Kidney epithelial cell (primary cell): ENCODE measurements at places on chromosomes 16 and 17.

DNA sequence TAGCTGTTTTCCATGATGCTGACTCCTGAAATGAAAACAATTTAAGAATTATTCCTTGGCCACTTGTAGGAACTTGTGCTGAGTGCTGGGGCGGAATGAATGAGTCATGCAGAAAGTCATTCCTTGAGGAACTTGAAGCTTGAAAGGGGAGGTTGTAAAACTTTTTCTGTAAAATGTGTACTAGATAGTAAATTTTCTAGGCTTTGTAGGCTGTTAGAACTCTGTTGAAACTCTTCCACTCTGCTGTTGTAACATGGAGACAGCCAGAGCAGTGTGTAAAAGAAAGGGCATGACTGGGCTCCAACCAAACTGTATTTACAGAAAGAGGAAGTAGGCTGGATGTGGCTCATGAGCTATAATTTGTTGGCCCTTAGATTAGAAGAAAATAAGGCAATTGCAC, 46.1 kb downstream of the ABCA8 start:
- DNase-seq, result peak; percentile 94

GRCh38 chr16:89367538-89367915, 122.8 kb downstream of the ANKRD11 start:
- DNase-seq, result no peak

DNA sequence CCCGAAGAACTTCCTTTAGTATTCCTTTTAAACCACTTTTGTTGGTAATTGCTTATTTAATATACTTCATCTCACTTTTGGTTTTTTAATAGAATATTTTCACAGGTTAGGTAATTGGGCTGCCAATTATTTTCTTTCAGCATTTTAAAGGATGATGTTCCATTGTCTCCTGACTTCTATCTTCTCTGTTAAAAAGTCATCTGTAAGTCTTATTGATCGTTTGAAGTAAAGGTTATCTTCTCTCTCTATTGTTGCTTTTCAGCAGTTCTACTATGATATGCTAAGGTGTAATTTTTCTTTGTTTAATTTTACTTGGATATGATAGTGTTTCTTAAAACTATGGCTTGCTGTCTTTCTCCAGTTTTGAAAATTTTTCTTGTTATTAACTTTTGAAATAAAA, 307.5 kb downstream of the MAP2K4 start:
- no peak for DNase-seq

GRCh38 chr17:41464173-41464572, 3.0 kb downstream of the KRT32 start:
- no peak for DNase-seq

DNA sequence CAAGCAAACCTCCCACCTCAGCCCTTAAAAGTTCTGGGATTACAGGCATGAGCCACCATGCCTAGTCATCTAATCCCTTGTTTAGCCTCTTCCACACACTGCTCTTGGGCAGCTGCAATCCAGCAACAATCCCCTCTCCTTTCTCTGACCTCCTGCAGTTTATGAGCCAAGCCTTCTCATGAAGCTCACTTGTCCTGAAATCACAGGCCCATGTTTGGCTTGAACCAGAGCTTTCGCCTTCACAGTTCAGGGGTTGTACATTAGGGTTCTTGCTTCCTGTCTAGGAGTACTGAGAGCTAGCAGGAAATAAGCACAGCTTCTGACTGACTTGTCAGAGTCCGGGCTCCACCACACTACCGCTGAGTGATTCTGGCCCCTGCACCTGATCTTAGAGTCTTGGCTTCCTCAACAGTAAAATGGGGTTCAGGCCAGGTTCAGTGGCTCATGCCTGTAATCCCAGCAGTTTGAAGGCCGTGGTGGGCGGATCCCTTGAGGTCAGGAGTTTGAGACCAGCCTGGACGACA, 16.3 kb downstream of the ERAL1 start:
- no peak for DNase-seq

DNA sequence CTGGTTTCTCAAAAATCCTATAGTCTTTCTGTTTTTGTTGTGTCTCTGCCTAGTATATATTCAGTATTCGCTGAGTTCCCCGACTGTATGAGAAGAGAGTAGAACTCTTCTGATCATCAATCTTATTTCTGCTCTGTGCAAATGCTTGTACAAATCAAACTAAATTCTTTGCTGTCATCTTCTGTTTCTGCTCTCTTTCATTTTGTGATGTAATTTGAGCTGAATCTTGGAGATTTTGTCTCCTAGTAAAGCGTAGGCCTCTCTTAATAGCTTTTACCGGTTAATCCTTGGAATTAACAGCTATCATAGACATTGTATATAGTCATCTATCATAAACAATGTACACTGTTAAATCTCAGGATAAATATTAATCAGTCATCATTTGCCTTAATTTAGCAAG, 61.9 kb downstream of the OMG start:
- no peak for DNase-seq

DNA sequence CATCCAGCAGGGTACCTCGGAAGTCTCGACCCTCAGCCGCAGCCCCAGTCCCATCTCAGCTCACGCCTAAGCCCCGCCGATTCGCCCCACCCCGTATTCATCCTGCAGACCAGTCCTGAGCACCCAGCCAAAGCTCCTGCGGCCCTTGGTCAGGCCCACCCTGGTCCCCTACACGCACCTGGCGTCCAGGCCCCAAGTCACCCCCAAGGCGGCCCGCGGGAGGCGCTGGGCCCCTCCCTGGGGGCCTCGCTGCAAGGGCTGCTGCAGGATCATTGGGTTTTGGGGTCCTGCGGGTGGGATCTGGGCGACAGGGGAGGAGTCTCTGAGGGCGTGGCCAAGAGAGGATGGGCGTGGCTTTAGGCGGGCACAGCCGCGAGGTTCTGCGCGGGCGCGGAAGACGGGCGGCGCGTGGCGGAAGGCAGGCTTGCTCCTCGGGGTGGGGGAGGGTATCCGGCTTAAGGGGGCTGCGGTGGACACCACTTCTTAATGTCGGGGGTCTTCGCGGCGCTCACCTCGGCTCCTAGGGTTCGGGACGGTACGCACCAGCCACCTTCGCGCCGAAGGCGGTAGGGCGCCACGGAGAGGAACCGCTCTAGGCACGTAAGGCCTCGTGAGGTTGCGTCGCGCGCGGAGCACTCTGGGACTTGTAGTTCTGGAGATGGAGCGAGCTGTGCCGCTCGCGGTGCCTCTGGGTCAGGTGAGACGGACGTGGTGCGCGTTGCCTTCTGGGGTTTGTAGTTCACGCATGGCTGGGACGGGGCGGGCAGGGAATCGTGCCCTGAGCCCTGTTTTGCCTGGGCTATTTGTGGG, at the start of the genes HCFC1R1 and THOC6:
Gene HCFC1R1, minus strand, starts transcription at position 274 of the 810 bp plus-strand sequence. Its CDS starts 1 bp downstream, at position 273.
Gene THOC6, plus strand, starts transcription at position 367 of the 810 bp plus-strand sequence. Its CDS starts 292 bp downstream, at position 659.
- peak; percentile 93 for DNase-seq

DNA sequence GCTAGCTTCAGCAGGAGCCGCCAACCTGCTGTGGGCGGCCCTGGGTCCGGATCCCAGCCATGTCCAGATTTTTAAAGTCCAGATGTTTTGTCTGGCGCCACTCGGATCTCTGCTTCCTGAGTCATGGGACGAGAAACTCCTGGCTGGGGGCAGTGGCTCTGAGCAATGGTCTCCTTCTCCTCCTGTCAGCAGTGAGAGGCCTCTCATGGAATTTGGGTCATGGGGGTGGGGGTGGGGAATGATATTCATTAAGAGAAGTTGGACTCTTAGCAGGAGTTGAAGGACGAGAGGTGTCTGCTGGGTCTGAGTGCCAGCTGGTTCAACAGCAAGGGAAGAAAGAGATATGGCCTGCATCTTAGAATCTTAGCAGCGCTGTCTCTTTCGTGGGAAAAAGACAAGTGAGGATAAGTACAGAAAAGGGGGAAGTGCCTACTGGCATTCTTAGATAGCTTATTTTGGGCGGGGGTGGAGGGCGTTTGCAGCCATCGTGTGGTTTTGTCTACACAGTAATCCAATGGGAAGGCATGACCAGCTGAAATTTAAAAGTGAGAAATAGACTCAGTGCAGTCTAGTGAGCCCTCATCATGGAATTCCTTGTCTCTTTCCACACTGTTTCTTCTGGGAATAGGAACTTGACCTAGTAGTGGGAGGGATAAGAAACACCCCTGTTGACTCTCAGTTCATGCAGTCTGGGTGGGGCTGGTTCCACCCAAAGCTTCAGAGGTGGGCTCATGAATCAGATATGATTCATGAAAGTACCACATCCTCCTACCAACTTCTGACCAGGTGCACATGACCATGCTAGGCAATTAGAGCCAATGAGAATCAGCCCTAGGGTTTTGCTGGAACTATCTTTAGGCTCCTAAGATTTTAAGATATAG, 80.5 kb downstream of the MYH13 start:
- DNase-seq, result peak; percentile 49

DNA sequence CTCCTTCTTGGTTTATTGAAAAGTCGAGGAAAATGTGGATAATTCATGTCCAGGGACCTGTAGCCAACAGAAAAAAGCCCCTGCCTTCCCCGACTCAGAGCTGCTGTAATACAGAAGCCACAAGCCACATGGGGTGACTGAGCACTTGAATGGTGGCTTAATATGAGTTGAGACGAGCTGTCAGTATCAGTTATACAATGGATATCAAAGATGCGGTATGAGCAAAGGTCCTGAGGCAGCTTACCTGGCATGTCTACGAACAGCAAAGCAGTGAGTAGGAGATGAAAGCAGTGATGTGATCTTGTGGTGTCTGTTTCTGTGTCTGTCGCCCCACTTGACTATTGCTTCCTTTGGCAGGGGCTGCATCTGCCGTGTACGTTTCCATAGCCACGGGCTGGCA, 12.2 kb upstream of the RMI2 start:
- no peak for DNase-seq

- DNase-seq, result no peak
These were observed 26.9 kb downstream of the HSD17B2 start for GRCh38 chr16:82061861-82062525.
